ENCODE measurements at places on chromosomes 11 and 22.
A peak's percentile ranks its signal among the peaks of the same experiment; 100 is the strongest.

DNA sequence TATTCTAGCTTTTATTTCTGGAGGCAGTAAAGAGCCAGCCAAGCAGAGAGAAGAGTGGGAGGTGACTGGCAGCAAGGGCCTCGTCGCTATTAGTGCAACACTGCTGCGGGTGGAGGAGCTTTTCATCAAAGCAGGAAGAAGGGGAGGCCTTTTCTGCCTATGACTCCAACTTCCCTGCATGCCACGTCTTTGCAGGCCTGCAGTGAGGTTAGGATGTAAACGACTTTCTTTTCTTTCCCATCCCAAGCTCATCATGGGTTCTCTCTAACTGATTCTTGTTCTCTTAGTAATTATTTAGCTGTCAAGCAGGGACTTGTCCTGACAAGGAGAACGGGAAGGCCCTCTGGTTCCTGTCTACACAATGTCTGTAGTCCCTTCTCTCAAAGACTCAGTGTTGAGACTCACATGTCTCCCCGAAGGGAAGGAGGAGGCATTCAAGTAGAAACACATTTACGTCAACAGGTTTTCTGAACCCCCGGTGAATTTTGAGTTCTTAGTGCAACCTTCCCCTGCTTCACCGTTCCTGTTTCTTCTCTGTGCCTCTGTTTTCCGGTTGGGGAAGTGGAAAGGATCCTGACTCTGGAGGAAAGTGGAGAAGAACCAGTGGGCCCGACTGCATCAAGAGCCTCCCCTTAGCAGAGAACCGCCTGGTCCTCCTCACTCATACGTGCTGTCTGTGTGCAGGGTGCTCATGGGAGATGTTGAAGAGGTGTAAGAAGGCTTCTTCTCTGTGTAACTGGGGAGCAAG lies 56.9 kb downstream of the PACS1 start:
- DNase-seq: no peak

GRCh38 chr22:26547426-26547825 lies 35.2 kb upstream of the TFIP11 start:
- no peak for DNase-seq

DNA sequence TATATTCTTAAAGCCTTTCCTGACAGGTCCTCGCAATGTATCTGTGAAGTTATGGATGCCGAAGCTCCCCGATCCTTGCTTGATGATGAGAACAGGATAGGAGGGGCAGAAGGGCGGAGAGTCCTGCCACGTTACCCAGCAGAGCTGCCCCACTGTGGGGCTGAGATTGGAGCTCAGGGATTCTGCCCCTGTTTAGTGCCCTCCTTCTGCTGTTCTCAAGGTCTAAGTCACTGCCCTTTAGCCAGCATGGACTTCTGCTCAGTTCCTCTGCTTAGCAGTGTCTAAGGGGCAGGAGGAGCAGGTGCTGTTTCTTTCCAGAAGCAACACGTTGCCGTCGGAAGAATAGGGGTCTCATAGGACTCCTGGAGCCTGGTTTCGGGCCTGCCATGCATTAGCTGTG lies 164.2 kb upstream of the B3GAT1 start:
- DNase-seq: no peak

DNA sequence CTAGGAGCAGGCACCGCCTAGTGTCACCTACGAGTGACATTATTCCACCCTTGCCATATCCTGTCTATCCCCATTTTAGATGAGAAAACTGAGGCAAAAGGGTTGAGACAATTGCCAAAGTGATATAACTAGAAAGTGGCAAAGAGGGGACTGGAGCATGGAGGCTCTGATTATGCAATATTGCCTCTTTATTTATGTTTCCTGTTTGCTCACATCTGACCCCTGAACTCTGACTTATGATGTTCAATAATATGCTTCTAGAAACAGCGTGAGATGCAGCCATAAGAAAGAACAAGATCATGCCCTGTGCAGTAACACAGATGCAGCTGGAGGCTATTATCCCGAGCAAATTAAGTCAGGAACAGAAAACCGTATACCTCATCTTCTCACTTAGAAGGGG lies 7.7 kb downstream of the ELF5 start:
- no peak for DNase-seq

GRCh38 chr11:16834384-16834783 lies 95.9 kb downstream of the C11orf58 start:
- no peak for DNase-seq

- DNase-seq: no peak
Observed at GRCh38 chr11:18312012-18312411, 9.9 kb downstream of the HPS5 start.

- DNase-seq: no peak
Observed at GRCh38 chr11:34068111-34068510, 16.6 kb downstream of the CAPRIN1 start.

DNA sequence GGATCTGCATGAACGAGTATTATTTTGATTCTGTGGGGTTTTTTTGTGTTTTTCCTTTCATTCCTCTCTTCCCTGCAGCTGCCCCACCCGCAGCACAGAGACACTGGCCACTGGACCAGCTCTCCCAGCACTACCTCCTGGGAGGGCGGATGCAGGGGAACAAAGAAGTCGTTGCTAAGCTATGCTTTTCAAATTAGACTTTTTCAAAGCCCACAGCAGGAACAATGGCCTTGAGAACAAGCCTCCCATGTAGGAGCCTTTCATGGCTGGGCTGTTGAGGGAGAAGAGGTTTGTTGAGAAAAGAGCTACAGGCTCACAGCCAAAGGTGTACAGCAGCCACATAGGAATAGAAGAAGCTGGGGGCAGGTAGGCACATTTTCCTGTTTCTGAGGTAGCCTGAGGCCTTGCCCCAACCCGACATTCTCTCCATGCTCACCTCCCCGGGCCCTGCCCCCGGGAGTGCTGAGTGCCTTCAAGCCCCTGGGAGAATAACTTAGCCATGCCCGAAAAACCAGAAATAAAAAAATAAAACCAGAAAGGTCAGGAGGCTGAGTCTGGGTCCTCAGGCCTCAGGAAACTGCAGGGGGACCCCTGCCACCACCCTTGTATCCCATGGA lies 20.5 kb upstream of the SYT12 start:
- no peak for DNase-seq

DNA sequence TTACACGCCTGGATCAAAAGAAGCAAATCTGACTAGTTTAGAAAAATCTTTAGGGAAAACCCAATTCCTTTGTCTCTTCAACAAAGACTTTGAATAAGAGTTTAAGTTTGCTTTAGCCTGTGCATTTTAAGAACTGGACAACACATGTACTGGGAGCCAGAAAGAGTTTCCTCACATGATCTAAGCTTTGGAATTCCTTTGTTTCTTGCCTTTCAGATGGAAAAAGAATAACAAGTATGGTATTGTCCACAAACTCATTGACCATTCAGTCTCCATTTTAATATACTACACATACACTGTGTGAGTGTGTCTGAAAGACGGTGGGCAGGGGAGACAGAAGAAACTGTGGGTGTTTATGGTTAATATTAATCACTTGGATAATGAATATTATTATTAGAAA lies 205.6 kb downstream of the MAML2 start:
- DNase-seq: no peak

GRCh38 chr22:19902245-19902715 lies 39.3 kb upstream of the COMT start:
- no peak for DNase-seq

- DNase-seq: no peak
Observed at GRCh38 chr22:46923394-46923793, 160.9 kb downstream of the TBC1D22A start.

DNA sequence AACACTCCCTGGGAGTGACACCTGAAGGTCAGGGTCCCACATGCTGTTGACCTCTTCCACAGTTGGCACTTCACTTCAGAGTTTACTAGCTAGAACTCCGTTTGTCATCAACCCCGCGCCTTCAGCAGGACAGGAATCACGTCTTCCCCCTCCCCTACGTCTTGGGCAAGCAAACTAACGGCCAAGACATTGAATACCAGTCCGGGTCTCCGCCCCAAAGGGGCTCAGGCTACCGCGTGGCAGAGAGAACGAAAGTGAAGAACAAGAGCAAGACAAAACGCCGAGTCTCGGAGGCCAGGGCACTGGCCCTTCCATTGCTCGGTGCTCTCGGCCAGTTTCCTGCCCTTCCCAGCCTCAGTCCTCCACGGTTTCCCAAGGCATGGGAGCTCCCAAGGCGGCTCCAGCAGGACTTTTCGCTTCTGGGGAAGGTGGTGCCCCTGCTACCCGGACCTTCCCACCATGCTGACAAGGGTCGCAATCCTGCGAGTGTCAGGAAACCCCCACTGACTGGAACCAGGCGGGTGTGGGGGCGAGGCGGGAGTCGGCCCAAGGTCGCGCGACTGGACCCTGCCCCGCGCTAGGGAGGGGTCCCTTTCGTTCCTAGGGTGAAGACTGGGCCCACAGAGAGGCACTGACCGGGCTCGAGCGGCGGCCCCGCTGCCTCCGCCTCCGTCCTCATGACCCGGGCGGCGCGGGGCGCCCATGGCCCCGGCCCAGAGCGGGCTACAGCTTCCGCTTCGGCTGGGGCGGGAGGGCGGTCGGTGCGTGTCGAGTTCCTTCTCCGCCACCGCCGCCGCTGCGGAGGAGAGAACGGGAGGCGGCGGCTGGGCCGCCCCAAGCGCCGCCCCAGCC lies at the start of gene GUCD1:
TSS of gene GUCD1 (minus strand) at position 826 of the 852 bp plus-strand sequence. CDS start at position 679, 147 bp downstream.
- DNase-seq: peak; percentile 71

DNA sequence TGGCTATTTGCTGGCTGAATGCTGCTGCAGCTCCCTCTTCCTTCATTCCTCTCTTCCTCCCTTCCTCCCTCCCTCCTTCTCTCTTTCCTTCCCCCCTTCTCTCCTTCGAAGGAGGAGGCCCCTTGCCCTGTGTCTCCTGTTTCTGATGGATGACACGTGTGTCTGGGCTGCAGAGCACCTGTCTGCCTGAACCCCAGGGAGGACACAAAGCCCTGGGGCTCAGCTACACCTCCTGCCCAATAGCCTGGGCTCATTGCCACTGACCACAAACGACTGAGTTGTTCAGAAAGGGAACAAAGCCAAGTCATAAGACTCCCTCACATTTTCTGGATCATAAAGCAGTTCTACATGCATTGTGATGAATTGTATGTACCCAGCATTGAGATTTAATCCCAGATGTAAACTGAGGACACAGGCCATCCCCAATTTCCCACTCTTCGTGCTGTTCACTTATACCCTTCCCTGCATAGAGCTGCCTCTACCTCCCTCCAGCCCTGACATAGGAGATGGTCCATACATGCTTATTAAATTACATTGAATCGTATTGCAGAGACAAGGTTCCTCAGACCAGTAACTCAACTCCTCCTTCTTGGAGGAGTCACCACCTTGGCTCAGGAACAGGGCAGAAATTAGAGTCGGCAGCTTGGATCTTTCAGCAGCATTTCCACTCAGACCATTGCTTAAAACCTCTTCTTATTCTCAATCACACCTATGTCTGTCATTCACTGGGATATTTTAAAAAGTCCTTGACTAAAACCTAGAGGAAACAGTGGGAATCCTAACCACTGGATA lies 1.2 kb downstream of the CSRP3 start:
- DNase-seq: no peak

DNA sequence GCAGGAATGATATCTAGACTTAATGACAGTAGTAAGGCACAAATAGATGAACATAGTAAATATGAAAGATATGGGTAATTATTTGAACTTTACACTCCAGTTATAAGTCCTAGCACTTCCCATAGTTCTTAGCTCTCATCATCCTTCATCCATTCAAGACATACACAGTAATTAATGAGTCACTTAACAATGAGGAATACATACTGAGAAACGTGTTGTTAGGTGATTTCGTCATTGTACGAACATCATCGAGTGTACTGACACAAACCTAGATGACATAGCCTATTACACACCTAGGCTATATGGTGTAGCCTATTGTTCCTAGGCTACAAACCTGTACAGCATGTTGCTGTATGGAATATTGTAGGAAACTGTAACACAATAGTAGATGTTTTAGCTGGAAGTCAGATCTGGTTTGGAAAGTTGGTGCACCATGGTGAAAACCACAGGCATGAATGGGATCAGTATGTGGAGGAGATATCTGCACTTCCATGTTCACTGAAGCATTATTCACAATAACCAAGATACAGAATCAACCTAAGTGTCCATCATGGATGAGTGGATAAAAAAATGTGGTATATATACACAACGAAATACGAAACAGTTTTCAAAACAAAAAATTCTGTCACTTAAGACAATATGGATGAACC lies 229.9 kb upstream of the PITPNB start:
- DNase-seq: no peak

GRCh38 chr11:32905028-32905667 lies 12.5 kb downstream of the QSER1 start:
- no peak for DNase-seq

DNA sequence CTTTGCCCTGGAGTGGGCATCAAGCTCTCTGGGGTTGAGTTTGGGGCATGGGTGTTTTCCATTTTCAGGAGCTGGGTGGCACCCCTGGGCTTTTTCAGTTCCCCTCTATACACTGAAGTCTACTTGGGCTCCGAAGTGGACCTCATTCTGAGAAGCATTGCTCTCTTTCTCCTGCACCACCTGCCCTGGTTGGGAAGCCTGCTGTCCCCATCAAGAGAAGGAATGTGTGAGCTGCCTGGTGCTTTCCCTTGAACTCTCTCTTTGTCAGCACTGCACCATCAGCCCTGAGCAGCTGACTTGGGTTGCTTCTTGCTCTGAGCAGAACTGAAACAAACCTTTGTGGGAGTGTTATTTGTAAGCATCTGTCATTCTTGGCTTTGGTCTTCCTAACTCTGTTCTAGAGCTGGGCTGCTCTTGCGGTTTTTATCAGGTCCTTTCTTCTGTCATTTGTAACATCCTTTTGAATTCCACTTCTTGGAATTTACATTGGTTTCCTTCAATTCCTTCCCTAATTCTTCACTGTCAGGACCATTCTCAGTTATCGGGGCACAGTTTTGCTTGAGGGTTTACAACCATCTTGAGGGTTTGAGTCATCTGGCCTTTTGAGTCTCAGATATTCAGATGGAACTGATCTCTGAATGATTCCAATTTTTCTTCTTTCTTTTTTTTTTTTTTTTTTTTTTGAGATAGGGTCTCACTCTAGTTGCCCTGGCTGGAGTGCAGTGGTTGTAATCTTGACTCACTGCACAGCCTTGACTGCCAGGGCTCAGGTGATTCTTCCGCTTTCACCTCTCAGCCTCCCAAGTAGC lies 20.5 kb downstream of the UBE2L3 start:
- no peak for DNase-seq

DNA sequence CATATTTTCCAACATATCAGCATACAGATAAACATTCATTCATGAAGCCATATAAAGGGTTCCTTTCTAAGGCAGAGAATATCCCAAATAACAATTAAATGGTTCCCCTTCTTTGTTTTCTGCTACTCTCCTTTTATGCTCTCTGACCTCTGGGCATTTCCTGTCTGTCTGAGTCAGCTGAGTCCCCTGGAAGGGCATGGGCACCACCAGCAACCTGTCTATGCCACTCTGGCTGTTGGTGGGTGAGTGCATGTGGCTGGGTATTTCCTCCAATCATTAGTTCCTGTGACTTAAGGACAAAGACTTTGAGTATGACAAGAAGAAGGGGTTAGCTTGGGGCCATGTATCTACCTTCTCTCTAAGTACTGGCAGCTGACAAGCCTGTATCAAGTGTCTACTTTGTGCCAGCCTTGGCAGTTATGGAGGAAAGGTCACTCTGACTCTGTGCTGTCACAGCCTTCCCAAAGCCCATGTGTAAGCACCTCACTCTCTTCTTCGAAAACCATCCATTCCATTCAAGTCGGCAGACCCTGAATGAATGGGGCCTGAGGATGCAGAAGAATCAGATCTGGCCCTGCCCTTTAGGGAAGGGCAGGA lies 86.3 kb upstream of the PHOX2A start:
- DNase-seq: no peak

GRCh38 chr22:30033137-30033536 lies 47.1 kb upstream of the HORMAD2 start:
- DNase-seq: no peak

GRCh38 chr22:32746732-32747131 lies 54.8 kb upstream of the TIMP3 start:
- DNase-seq: peak; percentile 57
